ENCODE measurements at places on chromosomes 13 and 19.

DNA sequence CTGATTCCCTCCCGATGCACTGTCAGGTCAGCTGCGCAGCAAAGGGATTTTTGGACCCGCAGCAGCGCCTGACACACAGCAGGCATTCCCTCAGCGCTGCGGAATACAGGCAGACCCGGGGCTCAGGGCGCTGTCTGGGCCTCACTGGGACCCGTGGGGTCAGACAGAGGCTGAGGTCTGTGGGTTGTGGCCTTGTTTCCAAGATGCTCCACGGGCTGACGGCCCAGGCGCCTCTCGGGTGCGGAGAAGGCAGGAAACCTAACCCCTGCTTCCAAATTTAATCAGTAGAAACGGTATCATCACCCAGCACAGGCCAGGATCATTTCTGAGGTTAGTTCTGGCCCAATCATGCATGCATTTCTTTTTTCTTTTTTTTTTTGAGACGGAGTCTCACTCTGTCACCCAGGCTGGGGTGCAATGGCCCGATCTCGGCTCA, 686 bp upstream of the RNF126 start:
- DNase-seq = no peak

DNA sequence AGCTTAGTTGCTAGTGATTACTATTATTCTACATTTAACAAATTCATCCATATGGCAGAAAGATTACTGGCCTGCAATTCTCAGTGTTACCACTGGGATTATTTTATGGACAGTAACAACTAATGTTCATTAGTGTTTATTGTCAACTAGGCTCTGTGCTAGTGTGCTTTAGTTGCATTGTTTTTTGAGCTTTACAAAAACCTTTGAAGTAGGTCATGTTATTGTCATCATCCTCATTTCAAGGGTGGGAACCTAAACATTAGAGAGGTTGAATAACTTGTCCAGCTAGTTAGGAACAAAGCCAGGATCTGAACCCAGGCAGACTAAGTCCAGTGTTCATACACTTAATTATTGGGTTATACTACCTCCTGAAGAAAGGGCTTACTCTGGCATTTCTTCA, 27.8 kb upstream of the TDRD3 start:
- DNase-seq = no peak

DNA sequence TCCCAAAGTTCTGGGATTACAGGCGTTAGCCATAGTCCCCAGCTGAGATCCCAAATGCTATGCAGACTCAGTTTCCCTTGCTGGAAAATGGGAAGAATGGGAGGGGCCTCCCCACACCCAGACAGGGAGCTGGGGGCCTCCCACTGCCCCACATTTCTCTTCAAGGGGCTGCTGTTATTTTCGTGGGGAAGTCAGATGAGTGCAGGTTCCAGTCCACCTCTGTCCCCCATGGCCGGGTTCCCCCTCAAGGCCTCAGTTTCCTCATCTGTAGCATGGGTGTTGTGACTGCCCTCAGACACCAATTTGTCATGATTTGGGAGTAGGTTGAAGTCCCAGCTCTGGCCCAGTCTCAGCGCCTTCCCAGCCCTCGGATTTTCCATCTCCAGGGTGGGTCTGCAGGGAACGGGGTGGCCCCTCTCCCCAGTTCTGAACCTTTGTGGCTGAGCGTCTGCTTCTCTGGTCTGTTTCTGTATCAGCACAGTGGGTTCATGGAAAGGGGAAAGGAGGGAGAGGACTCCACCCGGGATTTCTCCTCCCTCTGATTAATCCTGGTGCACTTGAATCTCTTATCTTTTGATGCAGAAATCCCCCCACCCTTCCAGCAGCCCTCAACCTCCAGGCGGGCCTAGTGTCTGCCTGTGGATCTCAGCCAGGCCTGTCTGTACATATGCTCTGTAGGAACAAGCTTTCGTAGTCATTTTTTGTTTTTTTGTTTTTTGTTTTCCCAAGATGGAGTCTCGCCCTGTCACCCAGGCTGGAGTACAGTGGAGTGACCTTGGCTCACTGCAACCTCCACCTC, 12.2 kb downstream of the NFIC start:
- DNase-seq = no peak

DNA sequence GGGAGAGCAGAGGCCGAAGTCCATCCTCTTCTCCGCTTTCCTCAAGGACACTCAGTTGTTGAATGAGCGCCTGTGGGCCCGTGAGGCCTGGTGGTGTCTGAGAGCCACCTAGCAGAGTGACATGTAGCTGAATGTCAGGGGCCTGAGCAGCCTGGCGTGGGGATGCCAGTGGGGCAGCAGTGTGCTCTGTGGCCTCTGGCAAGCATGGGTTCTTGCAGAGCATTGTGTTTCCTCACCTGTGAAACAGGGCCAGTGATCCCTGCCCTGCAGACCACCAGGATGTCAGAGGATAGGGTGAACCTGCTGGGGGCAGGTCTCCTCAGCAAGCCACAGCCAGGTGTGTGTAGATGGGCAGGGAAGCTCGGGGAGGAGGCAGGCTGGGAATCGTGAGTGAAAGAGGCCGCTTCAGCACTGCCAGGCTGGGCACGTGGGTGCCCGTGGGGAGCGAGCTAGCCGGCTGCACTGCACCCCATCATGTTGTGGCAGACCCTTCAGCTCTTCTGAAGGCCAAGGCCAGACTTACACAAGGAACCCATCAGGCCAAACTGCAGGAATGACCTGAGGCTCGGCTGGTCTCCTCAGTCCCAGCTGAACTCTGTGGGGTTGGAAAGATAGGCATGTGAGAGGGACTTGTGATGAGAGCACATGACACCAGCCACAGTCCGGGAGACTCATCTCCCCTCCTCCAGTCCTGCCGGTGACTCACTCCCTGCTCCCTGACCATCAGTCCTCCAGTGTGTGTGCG, 5.0 kb downstream of the PPP1R37 start:
- peak; percentile 94 for DNase-seq

DNA sequence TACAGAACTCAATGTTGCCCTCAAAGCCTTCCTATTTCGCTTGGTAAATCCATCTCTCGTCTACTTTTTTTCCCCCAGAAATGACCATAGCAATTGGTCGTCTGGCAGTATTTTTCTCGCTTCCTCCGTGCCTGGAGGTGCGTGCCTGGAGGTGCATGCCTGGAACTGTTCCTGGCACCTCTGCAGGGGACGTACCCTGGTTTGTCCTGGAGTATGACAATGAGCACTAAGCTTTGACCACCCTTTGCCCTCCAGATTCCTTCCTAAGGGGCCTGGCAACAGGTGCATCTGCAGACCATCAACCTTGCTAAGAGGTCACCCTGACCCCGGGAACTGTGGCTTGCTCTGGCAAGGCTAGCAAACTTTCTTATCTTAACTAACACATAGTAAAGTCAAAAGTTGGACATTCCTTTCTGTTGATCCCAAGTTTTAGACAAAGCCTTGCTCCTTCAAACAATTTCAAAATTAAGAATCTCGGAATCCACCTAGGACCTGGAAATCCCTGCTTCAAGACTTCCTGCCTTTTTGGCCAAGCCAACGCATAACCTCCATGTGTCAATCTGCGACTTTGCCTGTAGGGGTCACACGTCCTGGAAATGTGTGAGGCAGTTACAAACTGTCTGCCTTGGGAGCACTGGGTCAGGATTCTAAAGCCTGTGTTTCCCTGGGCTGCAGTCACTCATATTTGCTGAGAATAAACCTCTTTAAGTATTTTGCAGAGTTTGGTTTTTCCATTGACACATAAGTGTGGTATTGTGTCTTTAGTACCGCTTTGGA, 28.8 kb upstream of the TUBGCP3 start:
- DNase-seq = peak; percentile 45
